Stimulated activated CD4-positive, alpha-beta T cell treated with anti-CD3 and anti-CD28 coated beads, Interleukin-12 subunit alpha, Interleukin-12 subunit beta, amount 100 ng/mL, for 24 hours (primary cell): ENCODE measurements at places on chromosomes 12 and 14.

DNA sequence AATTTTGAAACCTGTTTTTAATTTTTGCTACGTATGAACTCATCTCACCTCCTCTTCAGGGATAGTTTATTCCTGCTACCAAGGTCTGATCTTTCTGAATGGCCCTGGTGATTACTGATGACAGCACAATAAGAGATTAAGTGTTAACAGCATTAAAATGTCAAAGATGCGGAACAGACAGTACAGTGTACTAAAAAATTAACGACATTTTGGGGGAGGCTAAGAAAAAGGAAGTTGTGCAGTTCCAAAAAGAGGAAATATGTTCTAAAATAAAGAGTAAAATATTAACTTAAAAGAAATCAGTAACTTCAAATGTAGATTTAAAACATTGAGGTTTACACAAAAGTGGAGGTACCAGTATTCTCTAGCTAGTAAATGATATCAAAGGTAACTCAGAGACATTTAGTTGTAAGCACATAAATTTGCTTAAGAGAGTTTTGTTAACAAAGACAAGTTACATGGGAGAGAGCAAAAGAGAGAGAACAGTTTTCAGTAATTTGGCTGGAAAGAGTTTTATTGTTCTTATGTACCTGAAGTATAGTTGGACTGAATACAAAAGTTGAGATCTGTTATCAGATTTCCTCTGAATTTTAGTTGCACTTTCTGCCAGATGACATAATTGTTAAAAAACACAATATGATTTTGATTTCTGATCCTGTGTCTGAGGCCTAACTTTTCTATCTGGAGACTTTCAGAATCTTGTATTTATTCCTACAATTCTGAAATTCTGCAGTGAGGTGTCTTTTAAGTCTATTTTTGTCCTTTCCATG lies 4.2 kb upstream of the CLECL1 start:
- DNase-seq = no peak

- DNase-seq = no peak
Measured at GRCh38 chr12:29547864-29548263, 50.4 kb upstream of the OVCH1 start.

GRCh38 chr12:117547209-117547608 lies 185.8 kb upstream of the NOS1 start:
- no peak for DNase-seq

- no peak for DNase-seq
Measured at GRCh38 chr12:1657688-1658087, 28.7 kb downstream of the WNT5B start.

GRCh38 chr14:94921456-94921855 lies 151.5 kb upstream of the GSC start:
- DNase-seq = no peak

DNA sequence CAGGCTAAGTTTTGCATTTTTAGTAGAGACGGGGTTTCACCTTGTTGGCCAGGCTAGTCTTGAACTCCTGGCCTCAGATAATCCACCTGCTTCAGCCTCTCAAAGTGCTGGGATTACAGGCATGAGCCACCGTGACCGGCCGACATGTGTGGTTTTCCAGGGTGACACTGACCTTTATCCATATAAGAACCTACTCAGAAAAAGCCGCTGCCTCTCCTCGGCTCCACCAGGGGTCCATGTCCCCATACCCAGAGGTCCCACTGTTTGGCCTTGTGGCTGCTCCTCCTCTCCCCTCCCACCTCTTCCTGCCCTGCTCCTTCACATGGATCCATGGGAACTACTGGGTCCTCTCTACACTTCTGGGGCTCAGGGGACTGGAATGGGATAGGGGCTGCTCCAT lies 64.6 kb downstream of the PTPN21 start:
- DNase-seq = no peak

DNA sequence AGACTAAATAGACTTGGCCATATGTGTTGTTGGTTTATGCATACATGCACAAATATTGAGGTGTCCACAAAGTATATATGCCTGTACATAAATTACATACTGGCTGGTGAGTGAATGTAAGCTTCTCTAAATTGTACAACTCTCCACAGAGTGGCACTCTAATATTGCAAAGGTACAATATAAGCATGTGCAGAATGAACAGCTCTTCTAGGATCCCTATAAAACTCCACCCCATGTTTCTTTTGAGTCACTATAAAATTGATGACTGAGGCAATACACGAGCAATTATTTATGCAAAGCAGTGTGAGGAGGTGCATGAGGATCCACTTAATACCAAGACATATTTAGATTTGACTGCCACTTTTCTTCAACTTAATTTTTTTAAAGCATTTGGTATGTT lies 172.2 kb downstream of the NAV3 start:
- no peak for DNase-seq

DNA sequence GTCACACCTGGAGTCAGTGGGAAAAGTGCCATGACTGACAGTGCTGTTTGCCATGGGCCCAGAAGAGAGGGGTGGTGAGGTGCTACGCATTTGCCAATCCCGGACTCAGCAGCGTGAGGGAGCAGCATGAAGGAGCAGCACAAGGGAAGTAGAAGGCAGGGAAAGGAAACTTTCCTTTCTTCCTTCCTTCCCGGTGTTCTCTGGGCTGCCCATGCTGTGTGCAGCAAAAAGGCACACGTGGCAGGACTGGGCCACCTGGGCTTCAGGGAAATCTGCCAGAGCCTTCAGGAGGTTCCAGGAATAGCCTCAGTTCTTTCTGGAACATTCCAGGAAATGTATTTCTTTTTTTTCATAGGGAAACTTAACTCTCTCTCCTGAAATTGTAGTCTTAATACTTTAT lies 23.0 kb downstream of the TRIM9 start:
- no peak for DNase-seq

- DNase-seq = no peak
Measured at GRCh38 chr12:45674181-45674977, 55.1 kb upstream of the ARID2 start.
